ENCODE measurements at places on chromosomes 3 and 15. TPM values are rescaled to one million over a fixed set of nuclear protein-coding genes. Genes with fewer than 3 reads are reported as not detected.

The DNAH12 gene
- total RNA-seq: not detected

The RPN1 gene
- 285 TPM for total RNA-seq

The SCAANT1 gene
- not detected for total RNA-seq

The GRM7 gene
- not detected for total RNA-seq

The NMNAT3 gene
- 2.5 TPM for total RNA-seq

The TCAIM gene
- 25.0 TPM for total RNA-seq

The GOLGA8G gene
- total RNA-seq: not detected

The GABRB3 gene
- total RNA-seq: 0.58 TPM

The IMPG2 gene
- total RNA-seq: under 0.01 TPM

The VWA5B2 gene
- total RNA-seq: not detected

The ALS2CL gene
- 17.8 TPM for total RNA-seq

The GOLGA8S gene
- not detected for total RNA-seq

The EPHB1 gene
- 1.6 TPM for total RNA-seq

The TWF2 gene
- total RNA-seq: 189 TPM

The CAMK1 gene
- 40.1 TPM for total RNA-seq

The TUSC7 gene
- total RNA-seq: not detected

The UACA gene
- 39.7 TPM for total RNA-seq

The CTXN2 gene
- total RNA-seq: not detected

The CHRNB4 gene
- 0.23 TPM for total RNA-seq

The H1-8 gene
- total RNA-seq: not detected

The CLDN18 gene
- total RNA-seq: not detected

The GOLGA6L9 gene
- 0.72 TPM for total RNA-seq

The GOLGA6L4 gene
- 0.36 TPM for total RNA-seq

The GOLGB1 gene
- total RNA-seq: 10.5 TPM

The MORC1 gene
- total RNA-seq: not detected

The A4GNT gene
- not detected for total RNA-seq

The CLDN11 gene
- total RNA-seq: 33.7 TPM

The TERC gene
- 196 TPM for total RNA-seq

The CEP152 gene
- total RNA-seq: 14.1 TPM

The GABRG3 gene
- total RNA-seq: not detected

The UBAP1L gene
- total RNA-seq: 0.07 TPM

The ADAM10 gene
- 106 TPM for total RNA-seq

The CHST13 gene
- total RNA-seq: 0.29 TPM

The KIF15 gene
- 11.8 TPM for total RNA-seq

The SOX2 gene
- total RNA-seq: not detected

The ISLR2 gene
- not detected for total RNA-seq

The RASGRF1 gene
- total RNA-seq: 5.9 TPM

The LTF gene
- total RNA-seq: not detected

The CHDH gene
- total RNA-seq: 9.2 TPM

The MYO5C gene
- 22.3 TPM for total RNA-seq

The MEGF11 gene
- 3.7 TPM for total RNA-seq

The SGO1 gene
- 10.3 TPM for total RNA-seq

The SLC9C1 gene
- total RNA-seq: not detected

The PATL2 gene
- total RNA-seq: not detected

The CNTN4 gene
- total RNA-seq: 0.14 TPM

The CD200 gene
- 3.9 TPM for total RNA-seq

The HESX1 gene
- 0.14 TPM for total RNA-seq

The ITIH1 gene
- total RNA-seq: not detected

The STAB1 gene
- 0.14 TPM for total RNA-seq

The FEZF2 gene
- total RNA-seq: not detected

The FRMD4B gene
- total RNA-seq: 8.5 TPM

The C3orf33 gene
- total RNA-seq: 2.0 TPM

The CYP11A1 gene
- total RNA-seq: 2.6 TPM

The SLC2A2 gene
- not detected for total RNA-seq

The MYL3 gene
- 4.2 TPM for total RNA-seq

The EPHB3 gene
- total RNA-seq: 0.92 TPM

The LEO1 gene
- total RNA-seq: 24.2 TPM

The ECE2 gene
- not detected for total RNA-seq

The RUBCN gene
- total RNA-seq: 24.6 TPM

Measured in epithelial cell of proximal tubule (primary cell).